ENCODE measurements at places on chromosomes 4 and X. TPM values are rescaled to one million over a fixed set of nuclear protein-coding genes. Genes with fewer than 3 reads are reported as not detected.

BCORL1 gene
- 8.4 TPM for total RNA-seq

BGN gene
- not detected for total RNA-seq

TASL gene
- not detected for total RNA-seq

MTNR1A gene
- 0.49 TPM for total RNA-seq

GUCY1B1 gene
- 0.26 TPM for total RNA-seq

LRAT gene
- total RNA-seq = 0.07 TPM

VCX gene
- total RNA-seq = not detected

GPR143 gene
- total RNA-seq = not detected
